ENCODE measurements at places on chromosomes 7 and 10.

DNA sequence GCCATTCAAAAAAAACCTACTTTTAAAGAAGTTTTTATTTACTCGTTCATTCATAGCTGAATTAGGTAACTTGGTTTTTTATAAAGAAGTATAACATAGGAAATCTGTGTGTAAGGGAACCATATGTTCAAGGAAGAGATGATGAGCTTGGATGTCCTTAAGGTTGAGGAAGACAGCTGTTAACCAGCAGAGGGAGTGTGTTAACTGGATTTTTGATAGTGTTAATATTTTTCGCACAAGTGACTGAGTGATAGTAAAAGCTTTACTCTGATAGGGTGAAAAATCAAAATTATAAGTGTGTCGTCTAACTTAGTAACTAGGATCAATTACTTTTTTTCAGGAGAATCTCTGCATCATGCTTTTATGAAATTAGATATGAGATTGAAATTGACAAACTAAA, 134.7 kb downstream of the ARL5B start:
- peak; percentile 10 for DNase-seq

GRCh38 chr7:80999100-80999499, 80.2 kb upstream of the SEMA3C start:
- no peak for DNase-seq

DNA sequence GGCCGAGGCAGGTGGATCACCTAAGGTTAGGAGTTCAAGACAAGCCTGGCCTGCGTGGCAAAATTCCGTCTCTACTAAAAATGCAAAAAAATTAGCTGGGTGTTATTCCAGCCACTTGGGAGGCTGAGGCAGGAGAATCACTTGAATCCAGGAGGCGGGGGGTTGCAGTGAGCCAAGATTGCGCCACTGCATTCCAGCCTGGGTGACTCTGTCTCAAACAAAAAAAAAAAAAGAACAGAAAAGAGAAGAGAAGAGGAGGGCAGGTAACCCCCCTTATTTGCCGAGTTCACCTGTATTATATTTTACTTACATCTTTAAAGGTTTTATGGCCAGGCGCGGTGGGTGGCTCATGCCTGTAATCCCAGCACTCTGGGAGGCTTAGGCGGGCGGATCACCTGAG, 91.7 kb downstream of the RNF216 start:
- DNase-seq, result no peak

DNA sequence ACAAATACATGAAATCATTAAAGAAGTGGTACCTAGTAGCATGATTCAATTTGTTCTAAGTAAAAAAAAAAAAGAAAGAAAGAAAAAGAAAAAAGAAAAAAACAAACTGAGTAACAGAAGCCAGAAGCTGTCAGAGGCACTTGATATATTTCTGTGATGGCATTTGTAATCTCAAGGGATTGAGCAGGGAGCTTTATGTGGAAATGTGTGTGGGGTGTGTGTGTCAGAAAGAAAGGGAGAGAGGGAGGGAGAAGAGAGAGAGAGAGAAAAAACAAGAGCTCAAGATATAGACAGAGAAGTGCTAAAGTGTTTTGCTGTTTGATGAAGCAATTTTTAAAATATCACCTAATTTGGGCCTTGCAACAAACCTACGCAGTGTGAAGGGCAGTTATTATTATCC, 357.6 kb upstream of the PCDH15 start:
- DNase-seq, result no peak

DNA sequence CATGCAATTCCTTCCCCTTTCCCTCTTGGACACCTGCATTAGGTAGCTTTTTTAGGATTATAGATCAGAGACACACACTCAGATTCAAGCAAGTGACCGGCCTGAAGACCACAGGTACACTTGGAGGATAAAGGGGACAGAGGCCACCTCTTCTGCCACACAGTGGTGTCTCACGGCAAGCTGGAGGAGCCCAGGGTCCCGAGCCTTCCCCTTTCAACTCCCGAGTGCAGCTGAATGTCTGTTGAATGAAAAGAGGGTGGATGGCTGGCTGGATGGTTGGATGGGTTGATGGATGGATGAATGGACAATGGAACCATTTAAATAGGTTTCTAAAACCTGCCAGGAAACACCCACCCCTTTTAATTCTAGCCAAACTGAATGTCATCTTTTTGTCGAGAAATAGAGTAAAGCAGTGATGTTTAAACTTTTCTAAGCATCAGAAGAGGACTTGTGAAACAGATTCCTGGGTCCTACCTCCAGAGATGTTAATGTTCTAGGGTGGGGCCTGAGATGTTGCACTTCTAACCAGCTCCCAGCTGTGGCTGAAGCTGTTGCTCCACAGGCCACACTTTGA, 49.2 kb upstream of the ZMIZ1 start:
- DNase-seq, result no peak

- peak; percentile 43 for DNase-seq
Measured at GRCh38 chr10:122267849-122268737, 3.0 kb upstream of the BTBD16 start.

- DNase-seq, result no peak
Measured at GRCh38 chr7:41445432-41445831, 257.5 kb downstream of the INHBA start.

DNA sequence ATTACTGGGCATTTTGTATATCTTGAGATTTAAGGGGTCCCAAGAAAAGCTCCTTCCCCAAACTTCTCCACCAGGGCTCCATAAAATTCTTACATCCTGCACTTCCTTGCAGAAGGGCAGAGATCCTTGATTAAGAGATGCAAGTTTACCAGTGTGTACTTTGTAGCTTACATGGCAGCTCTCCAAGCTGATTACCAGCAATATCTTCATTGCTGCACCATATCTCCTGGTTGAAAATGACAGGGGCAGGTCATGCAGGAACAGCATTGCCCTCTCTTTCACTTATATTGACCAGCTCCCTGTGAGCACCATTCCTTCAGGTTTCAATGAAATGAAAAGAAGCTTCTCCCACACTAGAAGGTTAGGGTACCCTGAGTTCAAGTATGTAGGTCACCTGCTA, 184.6 kb upstream of the PHYHIPL start:
- no peak for DNase-seq

GRCh38 chr7:128919241-128919640, 8.7 kb upstream of the KCP start:
- no peak for DNase-seq

DNA sequence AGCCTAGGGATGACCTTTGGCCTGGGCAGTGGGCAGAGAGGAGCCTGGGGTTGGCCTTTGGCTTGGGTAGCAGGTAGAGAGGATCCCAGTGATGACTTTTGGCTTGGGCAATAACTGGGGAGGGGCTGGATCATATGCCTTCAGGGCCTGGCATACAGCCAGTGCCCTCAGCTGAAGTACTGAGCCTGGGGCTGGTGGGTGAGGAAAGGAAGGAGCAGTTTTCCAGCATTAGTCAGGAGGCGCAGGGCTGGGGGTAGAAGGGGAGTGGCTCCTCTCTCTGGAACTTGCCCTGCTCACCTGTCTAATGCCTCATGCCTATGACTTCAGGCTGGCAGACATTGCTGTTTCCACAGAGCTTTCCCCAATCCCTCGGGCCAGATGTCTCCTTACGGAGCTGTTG, 15.2 kb upstream of the COMTD1 start:
- no peak for DNase-seq

- DNase-seq, result peak; percentile 99
Measured at GRCh38 chr7:101138213-101138870, 11.4 kb downstream of the SERPINE1 start.

DNA sequence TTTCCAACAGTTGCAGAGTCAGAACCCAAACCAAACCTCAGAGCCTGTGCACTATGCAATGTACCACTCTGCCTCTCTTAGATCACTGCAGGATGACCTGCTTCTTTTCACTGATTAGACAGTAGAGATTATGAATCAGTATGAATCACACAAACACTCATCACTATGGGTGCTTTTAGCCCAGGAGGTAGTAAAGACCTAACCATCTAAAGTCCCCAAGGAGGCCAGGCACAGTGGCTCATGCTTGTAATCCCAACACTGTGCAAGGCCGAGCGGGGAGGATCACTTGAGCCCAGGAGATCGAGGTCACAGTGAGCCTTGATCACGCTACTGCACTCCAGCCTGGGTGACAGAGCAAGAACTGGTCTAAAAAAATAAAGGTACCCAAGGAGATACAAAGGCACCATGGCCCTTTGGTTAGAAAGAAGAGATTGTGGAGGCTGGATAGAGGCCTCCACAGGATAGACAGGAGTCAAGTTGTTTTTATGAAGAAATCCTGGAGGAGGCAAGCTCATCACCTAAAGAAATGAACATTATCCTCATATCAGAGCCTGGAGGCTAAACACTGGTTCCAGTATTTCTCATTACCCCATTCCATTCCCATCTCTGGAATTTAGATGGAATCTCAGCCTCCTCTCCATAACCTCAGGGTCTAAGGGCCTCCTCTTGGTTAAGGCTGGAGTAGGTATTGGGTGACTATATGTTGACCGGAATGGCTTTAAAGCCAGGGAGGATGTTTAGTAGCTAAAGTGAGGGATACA, 12.9 kb downstream of the SEC31B start:
- no peak for DNase-seq

DNA sequence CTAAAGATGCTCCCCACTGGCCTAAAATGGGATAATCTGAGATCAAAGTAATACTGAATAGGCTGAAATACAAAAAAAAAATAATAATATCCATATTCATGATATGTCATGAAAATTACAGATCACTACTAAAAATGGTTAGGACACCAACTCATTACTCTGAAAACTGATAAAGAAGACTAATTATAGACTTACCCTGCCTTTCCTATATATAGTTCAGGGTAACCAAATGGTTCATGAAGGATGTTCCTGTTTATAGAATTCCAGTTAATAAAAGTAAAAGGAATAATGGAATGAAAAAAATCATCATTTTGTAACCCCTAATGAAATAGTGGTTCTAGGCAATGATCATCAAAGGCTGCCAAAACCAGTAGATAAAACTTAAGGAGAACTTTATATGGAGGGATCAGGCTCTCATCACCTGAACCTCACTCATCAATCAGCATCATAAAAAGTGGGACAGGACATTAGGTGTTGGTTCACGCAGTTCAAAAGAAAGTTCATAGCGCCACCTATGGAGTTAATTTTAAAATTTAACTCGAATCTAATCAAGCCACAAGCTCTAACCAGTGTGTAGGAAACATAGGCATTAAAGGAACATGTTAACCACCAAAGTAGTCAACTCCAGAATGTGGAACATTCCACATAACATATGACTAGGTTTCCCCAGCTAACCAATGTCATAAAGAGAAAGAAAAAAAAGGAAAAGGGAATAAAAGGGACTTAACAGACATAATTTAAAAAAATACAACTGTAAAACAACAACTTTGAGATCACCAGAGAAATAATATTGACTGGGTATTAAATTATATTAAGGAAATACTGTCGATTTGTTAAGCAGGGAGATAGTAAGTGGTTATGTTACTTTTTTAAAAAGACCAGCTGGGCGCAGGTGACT, 35.7 kb downstream of the P4HA1 start:
- DNase-seq, result peak; percentile 40

DNA sequence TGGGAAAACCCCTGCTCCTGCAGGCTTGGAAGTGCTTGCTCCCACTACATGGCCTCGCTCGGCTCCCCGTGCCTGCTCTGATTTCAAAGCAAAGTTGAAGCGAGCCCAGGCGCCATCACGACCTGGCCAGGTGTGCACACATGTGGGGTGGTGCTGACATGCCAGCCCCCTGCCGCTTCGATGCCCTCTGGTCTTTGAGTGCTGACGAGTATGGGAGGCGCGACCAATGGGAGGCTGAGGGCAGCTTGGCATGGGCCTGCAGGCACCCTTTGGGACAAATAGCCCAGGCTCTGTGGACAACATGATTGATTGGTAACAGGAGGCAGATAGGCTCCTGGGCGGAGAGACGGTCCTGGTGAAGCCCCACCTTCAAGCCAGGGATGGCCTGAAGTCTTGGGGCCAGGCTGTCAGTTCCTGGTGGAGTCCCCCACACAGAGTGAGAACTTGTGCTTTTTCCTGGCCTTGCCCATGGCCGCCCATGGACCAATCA, 252.4 kb upstream of the SEMA3A start:
- no peak for DNase-seq

DNA sequence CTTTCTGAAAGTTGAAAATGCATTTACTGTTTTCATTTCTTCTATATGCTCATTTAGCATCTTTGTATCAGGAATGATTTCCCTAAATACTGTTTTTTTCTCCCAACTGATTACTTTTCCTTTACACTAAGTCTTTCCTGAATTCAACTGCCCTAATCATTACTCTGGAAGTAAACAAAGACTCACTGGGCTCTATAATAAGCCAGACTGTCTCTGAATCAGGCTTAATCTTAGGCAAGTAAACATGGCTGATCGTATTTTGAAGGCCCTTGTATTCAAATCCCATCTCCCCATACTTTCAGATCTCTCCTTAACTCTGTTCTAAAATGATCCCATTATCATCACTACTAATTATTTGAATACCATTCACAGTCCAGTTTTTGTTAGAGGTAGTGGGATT, 61.6 kb downstream of the PDZD8 start:
- DNase-seq, result no peak

- peak; percentile 39 for DNase-seq
Measured at GRCh38 chr10:75165684-75166622, 44.6 kb upstream of the VDAC2 start.

Measured in common myeloid progenitor, CD34-positive (primary cell).